Fibroblast of skin of left quadriceps (primary cell): ENCODE measurements at places on chromosomes 11 and 22.
A peak's percentile ranks its signal among the peaks of the same experiment; 100 is the strongest.

GRCh38 chr22:40877488-40877887, 15.6 kb upstream of the DNAJB7 start:
- DNase-seq, result no peak

DNA sequence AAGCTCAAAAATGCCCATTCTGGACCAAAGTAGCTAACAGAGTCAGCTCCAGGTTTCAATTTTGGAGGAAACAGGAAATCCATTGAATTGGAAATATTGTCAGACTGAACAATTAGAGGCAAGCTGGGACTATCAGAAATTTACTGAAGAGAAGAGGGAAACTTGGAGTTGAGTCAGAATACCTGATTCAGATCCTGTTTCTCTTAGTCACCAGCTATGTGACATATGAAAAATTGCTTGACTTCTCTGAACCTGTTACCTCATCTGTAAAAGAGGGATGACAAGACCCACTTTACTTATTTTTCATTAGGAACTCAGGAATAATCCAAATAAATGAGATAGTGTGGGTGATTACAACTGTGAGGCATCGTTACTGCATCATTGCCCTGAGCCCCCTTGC, 148.9 kb upstream of the CADM1 start:
- no peak for DNase-seq

DNA sequence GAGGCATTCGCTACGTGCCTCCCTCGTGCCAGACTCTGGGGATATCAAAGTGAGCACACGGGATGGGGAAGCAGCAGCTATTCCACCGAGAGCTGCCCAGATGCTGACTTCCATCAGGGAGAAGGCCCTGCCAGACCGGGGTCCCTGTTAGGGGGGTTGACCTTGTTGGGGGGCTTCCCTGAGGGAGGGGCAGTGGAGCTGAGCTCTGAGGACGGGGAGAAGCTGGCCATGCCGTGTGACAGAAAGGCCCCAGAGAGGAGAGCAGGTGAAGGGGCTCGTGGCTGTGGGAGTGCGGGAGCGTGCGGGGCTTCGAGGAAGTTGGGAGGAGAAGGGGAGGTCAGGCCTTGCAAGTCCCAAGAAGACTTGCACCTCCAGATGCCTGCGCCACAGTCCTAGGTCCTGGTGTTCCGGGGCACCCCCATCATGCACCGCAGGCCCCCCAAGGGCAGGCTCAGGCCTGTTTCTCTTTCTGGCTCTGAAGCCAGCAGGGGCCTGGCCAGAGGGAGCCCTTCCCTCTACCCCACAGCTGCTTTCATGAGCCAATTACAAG, 94.4 kb downstream of the ARHGAP8 start:
- no peak for DNase-seq

DNA sequence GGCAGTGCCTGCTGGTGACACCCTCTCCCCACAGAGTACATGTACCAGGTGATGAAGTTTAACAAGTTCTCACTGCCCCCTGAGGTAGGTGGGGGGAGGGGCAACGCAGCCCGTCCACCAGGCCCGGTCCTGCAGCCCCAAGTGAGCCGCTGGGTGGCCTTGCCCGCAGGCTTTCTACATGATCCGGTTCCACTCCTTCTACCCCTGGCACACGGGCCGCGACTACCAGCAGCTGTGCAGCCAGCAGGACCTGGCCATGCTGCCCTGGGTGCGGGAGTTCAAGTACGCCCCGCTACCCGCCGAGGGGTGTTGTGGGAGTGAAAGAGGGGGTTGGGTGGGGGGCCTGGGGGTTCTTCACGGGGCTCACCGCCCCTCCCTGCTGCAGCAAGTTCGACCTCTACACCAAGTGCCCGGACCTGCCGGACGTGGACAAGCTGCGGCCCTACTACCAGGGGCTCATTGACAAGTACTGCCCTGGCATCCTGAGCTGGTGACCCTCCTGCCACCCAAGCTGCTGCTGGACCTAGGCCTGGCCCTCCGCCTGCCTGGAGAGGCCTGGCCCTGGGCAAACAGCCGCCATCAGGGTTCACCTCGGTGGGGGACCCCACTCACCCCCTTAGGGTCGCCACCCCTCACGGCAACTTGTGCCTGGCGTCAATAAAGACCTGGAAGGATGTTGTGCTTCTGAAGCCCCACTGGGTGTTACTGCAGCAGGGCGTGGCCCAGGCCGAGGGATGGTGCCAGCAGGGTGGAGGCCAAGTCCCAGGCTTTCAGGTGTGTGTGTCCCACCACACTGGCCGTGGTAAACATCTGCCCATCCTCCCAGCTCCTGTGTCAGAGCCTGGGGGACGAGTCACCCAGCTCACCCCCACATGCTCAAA, 2.9 kb downstream of the MIOX start:
- DNase-seq, result no peak

DNA sequence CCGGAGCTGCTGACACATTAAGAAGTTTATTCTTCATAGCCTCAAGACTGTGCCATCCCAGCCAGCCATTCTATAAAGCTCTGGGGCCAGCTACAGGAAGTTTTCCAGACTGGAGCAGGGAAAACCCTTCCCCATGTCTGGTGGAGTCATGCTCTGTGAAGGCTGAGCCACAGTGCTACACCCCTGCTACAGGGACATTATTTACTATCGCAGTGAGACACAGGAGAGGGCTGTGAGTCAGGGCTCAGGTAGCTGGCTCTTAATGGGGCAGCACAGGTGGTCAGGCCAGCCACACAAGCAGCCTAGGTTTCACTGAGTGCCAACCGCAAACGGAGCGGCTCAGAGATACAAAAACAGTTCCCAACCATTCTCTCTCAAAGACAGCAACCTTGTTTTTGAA, 12.1 kb downstream of the HPS4 start:
- peak; percentile 31 for DNase-seq

DNA sequence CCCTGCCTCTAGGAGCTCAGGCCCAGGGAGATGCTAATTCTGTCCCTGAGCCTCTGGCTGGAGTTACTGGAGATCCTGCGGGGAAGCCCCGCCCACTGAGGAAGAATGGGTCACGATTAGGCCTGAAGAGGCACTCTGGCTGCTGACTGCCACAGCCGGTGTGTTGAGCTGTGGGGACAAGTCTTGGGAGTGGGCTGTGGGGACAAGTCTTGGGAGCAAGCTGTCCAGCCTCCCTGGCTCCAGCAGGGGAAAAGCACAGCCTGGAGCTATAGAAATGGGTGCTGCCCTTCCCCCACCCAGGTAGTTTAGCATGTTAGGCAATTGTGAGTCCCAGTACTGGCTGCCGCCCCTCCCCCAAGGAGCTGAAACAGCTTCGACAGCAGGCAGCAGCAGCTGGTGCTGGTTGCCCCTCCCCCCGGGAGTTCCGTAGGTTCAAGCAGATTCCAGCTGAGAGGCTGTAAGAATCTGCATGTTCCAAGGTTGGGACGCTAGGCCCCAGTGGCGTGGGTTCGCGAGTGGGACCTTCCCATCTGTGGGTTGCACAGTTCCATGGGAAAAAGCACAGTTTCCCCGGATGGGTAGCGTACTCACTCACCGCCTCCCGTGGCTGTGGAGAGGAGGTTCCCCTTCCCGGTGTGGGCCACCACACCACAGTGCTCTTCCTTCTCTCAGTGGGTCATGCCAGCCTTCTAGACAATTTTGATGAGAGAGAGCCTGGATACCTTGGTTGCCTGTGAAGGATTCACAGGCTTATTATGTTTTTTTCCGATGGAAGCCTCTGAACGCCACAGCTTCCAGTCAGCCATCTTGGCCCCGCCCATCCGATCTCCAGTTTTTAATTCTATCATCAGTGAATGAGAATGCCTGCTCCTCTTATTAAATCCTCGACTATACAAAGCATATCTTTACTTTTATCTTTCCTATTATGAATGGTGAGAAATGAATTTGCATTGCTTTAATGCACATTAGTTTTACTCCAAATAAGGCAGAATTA, 61.5 kb downstream of the MSANTD4 start:
- DNase-seq, result no peak

DNA sequence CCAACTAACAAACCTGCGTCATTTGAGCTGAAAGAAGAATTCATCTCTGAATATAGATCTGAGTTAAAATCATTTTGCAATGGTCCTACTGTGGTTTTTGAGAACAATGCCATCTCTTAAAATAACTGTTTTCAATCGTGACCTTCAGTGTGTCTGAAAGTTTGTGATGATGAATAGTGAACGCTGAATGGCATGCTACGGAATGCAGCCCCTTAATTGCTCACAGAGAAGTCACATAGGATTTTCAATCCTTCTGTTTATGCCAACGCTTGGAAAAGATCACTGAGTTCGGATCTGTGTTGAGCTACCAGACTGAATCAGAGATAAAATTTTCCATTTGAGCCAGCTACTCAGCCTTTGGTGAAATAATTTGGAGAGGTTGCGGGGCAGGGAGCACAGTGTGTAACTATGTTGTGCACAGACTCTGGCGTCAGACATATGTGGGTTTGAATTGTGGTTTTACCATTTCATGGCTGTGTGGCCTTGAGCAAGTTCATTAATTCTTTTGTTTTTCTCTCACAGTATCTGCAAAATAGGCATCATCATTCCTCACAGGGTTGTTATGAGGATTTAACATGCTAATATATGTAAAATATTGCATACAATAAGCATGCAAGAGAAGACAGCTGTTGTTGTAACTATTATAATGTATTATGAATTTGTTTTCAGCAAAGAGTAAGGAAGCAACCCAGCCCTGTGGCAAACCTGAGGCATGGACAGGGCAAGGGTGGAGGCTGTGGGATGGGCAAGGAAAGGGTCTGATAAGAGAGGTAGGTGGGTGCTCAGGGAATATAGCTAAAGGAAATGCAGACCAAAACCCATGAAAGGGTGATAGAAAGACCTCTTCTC, 679.9 kb downstream of the KCNA4 start:
- no peak for DNase-seq

DNA sequence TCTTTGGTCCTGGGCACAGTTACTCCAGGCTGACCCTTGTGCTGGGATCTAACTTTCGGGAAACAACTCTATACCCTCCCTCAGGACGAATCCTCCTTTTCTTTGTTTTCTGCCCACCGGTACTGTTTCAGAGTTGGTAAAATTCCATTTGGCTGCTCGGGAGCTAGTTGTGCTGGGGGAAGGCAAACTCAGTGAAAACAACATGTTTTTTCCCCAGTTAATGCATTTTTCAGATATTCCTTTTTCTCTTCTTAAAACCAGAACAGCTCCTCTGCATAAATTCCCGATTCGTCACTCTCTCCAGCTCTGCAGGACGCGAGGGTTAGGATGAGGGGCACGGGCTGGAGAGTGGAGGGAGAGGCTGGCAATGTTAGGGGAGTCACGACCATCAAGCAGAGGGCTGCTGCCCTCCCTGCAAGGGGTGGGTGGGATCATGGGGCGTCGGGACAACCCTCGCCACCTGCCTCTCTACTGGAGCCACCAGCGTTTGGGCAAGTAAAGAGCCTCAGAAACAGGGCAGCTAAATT, 31.3 kb downstream of the LRRC10B start:
- no peak for DNase-seq

GRCh38 chr11:73538381-73538872, 59.5 kb downstream of the FAM168A start:
- DNase-seq, result no peak

DNA sequence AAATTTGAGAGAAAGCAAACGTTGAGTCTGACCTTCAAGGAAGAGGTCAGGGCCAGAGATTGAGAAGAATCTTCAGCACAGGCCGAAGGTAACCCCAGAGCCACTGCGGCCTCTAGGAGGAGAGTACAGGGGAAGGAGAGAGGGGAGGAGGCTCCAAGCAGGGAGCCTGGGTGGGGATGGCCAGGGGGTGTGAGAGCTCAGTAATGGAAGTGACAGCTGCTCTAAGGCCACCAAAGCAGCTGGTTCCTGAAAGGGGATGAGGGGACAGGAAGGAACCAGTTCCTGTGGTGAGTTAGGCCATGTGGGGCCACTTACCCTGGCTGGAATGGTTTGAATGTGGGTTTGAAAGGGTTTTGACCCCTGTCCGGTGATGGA, 46.1 kb downstream of the PISD start:
- no peak for DNase-seq

DNA sequence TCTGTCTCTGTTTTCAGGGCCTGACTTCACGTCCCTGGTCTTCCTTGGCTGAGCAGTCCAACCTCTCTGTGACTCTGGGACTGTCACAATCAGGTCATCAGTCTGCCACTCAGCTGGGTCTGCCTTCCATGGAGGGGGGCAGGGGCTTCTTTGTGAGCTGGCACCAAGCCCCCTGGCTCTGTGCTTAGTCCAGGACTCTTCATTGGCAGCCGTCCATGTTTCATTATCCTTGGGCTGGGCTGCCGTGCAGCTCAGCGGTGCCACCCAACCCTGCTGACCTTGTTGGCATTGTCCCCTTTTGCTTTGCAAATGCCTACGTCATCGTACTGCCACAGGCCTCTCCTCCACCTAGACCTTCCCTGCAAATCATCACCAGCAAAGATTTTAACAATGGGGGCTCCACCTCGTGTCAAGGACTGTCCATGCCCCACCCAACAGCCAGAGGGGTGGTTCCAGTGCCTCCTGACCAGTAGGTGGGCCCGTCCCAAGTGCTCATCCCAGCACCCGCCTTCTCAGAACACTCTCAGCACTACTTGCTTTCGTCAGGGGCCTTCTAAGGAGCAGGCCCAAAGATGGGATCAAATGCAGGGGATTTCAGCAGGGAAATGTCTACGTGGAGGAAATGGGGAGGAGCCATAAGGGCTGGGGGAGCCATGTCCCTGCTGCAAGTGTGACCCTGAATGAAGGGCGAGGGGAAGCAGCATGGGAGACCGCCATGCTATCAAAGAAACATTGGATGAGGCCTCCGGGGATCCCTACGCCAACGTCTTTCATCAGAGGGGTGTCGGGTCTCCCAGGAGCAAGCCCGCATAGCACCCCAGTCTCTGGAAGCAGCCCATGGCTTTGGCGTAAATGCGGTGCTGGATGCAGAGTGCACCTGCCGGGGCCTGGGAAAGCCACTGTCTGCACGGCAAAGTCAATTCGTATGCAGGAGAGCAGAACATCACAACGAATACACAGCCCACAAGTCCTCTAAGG, 18.2 kb downstream of the KRTAP5-6 start:
- no peak for DNase-seq

DNA sequence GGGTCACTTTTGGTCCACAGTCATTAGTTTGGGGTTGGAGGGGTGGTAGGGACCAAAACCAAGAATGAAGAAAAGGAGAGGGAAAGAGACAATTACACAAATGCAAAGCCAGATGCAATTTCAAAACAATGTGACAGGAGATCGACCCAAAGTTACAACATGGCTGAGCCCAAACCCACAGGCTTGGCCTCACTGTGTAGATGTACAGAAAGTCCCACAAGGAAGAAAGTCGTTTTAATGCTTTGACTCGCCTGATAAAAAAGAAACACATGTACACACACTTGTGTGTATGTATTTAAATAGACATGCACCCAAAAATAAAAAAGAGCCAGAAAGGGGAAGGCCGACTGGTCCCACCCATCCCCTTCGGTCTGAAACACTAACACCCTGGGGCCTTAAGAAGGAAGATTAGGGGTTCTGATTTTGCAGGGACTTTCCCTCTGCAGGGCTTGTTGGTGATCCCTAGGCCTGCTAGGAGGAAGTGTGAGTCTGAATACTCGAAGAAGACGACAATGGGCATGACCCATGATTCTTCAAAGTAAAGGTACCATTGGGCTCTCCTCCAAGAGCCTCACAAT, 104.1 kb downstream of the ETS1 start:
- DNase-seq, result no peak

DNA sequence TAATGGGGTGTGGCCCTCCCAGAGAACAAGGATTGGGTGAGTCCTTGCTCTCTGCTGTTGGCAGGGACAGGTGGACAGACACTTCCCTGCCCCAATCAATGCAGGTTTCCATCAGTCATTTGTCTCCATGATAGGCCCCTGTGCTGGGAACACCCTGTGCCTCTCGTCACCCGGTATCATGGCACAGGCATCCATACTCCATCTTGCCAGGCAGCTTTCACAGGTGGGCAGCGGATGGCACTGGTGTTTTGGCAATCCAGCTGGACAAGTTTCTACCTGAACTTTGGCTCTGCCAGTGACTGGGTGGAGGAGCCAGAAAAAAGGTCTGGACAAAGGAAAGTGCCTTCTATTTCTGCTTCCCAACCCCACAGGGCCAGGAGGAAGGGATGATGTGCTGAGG, 47.5 kb downstream of the TRIM29 start:
- no peak for DNase-seq
